Activated T-cell treated with anti-CD3 and anti-CD28 coated beads, Interleukin-2, amount 50 U/mL, for 48 hours (primary cell): ENCODE measurements at places on chromosomes 16 and 17.

- DNase-seq: no peak
Observed at GRCh38 chr17:57572062-57572461, 173.0 kb downstream of the CCDC182 start.

GRCh38 chr17:2194889-2195335, 108.7 kb downstream of the SMG6 start:
- DNase-seq: no peak

GRCh38 chr17:29032857-29033197, 10.1 kb upstream of the PIPOX start:
- no peak for DNase-seq

DNA sequence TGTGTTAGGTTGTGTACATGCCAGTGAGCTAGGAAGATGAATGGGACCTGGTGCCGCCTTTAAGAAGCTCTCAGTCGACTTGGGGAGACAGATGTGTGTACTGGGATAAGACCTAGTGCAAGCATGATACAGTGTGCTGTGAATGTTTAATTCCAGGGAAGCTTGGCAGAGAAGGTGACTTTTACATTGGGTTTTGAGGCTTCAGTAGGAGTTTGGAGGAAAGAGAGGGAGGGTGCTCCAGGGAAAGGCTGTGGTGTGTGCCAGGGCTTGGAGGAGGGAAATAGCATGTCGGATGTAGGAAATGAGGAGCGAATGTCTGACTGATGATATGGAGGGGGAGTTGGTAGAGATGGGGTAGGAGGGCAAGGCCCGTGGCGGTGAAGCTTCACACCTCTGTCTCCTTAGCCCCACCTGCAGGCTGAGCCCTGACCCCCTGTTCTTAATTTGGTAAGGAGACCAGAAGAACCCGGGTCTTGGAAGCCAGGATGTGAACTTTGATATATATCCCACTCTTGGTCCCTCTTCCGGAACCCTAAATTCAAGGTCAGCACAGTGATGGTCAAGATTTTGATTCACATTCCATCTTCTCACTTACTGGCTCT, 76.6 kb downstream of the PLCG2 start:
- no peak for DNase-seq

GRCh38 chr16:67499106-67499505, 15.8 kb upstream of the AGRP start:
- DNase-seq: no peak

GRCh38 chr17:60087882-60088669, 9.4 kb upstream of the HEATR6 start:
- no peak for DNase-seq

- no peak for DNase-seq
Observed at GRCh38 chr16:49620869-49621240, 235.1 kb downstream of the ZNF423 start.

DNA sequence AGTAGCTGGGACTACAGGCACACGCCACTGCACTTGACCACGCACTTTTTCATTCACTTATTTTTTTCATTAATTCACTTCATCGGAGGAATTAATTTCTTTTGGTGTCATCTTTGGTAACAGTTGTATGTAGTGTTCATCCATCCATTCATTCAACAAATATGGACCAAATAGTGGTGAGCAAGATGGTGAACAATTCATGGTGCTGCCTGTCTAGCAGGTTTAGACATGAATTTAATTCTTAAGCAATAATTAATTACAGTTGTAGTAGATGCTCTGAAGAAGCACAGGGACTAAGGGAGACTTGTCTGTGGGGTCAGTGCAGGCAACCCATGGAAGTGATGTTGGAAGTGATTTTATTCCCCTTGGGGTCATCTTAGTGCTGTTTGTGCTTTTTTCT, 22.4 kb downstream of the GDE1 start:
- DNase-seq: no peak

GRCh38 chr16:81397058-81397878, 47.3 kb upstream of the CMIP start:
- no peak for DNase-seq

- DNase-seq: peak; percentile 96
Observed at GRCh38 chr17:1648963-1649843, 463 bp downstream of the RILP start.

DNA sequence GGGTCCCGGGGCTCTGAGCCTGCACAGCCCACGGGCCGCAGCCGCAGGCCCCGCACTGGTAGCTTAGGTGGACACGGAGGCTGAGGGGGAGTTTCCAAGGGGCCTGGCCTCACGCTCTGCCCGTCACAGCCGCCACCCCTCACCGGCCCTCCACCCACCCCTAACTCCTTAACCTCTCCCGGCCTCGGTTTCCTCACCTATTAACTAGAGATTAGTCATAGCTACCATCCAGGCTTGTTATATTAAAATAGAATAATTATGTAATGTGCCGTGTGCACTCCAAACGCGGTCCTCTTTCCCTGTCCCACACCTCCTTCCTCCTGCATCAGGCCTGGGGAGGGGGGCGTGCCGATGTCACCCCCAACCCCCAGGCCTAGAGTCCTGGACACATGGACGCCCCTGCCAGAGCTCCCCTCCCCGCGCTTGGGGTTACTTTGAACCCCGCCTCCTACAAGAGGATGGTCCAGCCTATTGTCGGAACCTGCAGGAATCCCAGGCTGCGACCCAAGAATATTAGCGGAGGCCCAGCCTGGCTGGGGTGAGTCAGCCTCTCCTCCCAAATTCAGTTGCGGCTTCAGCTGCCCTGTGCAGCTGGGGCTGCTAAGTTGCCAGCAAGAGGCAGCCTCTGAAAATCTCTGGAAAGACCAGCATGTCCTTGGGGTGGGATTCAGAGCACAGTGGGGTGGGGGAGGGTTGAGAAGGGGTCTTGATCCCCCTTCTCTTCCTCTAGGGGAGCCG, 17.3 kb downstream of the SOCS3 start:
- no peak for DNase-seq

GRCh38 chr16:21227866-21228265, 5.6 kb upstream of the ANKS4B start:
- no peak for DNase-seq

GRCh38 chr16:84404936-84405639, 36.8 kb downstream of the ATP2C2 start:
- no peak for DNase-seq

DNA sequence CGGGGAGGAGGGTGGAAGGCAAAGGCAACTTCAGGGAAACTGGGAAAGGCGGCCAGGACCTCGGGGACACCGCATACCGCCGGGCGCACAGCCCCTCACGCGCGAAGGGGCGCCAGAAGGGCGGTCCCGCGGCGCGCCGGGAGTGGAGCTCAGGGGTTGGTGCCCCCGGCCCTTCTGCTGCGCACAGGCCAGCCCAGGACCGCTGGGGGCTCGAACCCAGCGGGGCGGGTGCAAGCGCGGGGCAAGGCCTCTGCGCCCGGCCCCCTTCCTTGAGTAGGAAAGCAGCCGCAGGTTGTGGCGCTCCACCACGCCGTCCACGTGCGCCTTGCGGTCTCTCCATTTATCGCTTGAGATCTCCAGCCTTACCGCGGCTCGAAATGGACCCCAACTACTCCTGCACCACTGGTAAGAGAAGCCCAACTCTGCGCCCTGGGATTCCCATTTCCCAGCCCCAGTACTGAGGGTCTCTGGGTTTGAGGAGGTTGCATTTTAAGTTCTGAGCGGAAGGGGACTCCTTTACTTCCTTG, 3.0 kb upstream of the MT1A start:
- no peak for DNase-seq

DNA sequence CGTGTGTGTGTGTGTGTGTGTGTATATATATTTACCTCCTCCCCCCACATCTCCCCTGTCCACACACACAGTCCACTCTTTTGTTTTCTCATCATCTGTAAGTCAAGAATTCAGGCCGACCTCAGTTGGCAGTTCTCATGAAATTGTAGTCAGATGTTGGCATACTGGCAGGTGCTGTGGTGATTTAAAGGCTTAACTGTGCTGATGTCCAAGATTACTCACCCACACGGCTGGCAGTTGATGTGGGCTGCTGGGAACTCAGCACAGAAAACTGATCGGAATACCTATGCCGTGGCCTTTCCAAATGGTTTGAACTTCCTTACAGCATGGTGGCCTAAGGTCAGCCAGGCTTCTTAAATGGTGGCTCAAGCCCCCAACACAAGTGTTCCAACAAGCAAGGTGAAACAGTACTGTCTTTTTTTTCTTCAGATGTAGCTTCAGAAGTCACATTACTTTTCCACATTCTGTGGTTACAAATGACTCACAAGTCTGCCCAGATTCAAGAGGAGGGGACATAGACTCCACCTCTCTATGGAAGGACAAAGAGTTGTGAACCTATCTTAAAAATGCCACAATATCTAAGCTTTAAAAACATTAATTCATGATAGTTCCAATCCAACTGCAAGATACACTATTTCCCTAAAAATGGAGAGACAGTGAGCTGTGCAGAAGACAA, 198.5 kb upstream of the HS3ST4 start:
- DNase-seq: no peak

GRCh38 chr16:64878940-64879339, 242.9 kb downstream of the CDH11 start:
- no peak for DNase-seq

DNA sequence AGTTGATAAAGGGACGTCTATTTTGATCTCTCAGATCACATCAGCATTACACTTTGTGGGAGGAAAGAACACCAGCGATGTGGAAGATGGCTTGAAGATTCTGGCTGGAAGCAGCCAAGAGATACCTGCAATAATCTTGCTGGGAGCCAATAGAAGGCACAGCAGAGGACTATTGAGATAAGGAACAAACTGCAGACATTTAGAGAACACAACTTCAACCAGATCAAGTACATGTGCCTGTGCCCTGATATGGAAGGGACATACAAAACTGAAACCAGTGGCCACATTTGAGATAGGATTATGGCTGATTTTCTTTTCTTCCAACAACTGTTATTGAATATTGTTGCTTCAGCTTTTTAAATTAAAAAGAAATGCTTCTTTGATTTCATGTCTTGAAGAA, 18.6 kb upstream of the PSMD7 start:
- DNase-seq: no peak

DNA sequence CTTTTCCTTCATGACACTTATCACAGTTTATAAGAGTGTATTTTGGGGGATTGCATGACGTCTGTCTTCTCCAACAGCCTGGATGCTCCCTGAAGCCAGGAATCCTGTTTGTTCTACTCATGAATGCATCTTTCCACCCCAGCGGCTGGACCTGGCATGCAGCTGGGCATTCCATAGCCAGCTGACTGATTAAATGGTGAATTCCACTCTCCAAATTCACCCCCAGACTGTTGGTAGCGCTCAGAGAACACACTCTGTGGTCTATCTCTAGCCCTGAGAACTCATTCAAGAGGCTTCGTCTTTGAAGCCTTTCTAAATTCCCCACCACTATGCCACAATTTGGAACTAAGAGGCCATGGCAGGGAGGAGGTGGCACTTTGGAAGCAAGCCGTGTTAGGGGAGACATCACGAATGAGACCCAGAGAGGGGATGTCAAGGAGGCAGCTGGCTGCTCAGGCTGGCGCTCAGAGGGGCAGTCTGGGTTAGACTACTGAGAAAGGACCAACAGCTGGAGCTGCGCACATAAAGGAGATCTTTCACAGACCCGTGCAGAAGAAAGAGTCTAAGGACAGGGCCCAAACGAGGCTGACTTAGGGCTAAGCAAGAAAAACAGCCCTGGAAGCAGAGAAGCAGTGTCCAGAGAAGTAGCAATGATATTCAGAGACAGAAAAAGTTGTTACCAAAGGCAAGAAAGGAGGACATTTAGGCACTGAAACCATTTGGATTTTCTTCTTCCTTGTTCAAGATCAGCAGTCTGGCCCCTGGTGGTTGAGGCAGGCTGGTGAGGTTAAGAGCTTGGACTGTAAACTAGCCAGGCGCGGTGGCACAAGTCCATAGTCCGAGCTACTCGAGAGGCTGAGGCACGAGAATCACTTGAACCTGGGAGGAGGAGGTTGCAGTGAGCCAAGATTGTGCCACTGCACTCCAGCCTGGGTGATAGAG, 42.4 kb upstream of the ZNF629 start:
- DNase-seq: no peak

DNA sequence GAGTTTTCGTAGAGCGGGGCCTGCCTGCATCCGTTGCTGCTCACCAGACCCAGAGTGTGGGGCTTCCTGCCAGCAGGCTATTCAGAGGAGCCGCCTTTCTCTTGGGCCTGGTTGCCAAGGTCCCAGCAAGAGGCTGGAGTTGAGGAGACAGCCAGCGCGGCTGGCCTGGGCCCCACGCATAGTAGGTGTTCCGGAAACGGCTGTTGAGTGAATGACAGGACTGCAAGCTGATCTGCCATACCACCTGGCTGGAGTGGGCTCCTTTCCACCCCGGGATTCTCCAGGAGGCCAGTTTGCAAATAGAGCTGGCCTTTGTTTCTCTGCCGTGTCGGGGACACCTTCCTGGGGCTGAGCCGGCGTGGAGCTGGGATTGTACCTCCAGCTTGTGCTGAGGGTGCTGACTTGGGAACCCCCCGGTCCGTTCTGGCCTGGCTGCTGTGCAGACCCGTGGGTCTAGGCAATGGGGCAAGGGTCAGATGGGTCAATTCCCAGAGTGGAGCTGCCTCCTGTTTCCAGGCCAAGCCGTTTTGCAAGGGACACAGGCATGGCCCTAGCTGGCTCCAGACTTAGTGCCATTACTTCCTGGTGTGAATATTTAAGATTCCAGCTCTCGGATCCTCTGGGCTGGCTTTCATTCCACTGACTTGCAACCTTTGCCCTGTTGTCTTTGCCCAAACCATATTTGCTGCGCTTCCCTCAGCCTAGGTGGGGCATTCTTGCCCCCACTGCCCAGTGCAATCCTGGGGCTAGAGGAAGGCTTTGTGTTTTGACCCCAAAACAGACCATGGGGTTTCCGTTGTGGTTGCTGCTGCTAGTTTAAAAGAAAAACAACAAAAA, 68.8 kb downstream of the CMIP start:
- DNase-seq: no peak

DNA sequence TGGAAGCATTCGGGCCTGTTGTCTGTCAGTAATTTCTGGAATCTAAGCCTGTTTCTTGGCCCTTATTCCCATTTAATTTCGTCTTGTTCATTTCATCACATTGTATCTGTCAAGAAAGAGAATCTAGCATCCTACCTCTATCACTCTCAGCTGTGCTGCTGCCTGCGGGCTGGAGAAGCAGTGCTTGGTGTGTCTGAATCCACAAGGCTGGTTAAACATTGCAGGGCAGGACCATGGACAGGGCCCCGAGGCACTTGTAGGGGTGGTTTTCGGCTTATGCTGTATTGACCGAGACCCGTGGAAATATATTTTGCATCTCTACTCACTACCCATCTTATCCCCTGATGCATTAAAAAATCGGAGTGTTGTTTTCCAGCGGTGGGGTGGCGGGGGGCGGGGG, 3.1 kb downstream of the RAB11FIP4 start:
- DNase-seq: peak; percentile 55

GRCh38 chr17:40605306-40605705, 40.0 kb upstream of the CCR7 start:
- DNase-seq: peak; percentile 80

DNA sequence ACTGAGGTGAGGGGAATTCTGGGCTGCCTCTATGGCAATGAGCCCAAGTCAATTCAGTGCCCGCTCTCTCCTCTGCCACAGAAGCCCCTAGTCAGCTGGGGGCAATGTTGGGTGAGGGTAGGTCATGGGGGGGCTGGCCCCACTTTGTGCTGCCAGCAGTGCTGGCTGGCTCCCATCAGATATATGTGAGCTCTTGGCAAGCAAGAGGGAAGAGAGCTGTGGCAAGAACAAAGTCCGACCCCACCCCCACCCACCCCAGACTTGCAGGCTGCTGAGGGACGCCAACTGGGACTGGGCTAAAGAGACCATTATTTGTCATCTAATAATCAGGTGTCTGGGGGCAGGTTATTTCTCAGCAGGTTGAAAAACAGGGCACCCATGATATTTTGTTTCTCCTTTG, 89.4 kb downstream of the YPEL2 start:
- DNase-seq: no peak
